ENCODE measurements at places on chromosomes 6 and 20.

DNA sequence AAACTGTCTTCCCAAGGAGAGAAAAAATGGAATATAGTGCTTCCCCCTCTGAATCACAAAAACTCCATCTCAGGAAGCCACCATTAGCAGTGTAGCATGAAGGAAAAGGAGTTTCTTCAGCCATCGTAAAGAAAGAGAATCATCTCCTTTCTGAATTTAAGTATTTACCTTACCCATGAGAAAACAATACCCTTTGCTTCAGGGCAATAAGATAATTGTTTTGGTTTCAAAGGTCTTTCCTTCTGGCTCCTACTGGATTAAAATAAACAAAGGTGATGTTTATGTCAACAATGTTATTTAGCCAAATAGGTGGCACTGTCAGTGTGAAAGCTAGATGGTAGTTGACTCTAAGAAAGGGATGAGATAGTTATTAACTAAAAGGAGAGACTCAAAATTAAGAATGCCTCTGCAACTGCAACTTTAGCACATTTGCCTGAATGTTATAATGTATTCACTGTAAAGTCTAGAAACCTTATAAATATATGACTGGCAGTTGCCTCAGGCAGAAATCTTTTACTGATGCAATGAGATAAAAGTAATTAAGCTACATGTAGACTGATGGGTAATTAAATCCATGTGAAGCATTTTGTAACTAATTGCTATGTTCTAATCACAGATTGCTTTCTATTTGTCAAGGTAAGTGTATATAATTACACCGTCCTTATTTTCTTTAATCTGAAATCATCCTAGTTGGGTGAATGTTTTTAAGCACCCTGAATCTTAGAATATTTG, 399.0 kb downstream of the CDKAL1 start:
- H3K4me1 ChIP-seq, result no peaks in the 10 kb centered on the region
- H3K4me3 ChIP-seq, result no peak overlapping the region
- no peak for DNase-seq
- H3K36me3 ChIP-seq, result no peaks in the 10 kb centered on the region
- H3K27ac ChIP-seq, result no peak overlapping the region

- peaks cover 2% of the 10 kb centered on the region for H3K27me3 ChIP-seq
- no peak for DNase-seq
- no peak overlapping the region for H3K4me3 ChIP-seq
- no peaks in the 10 kb centered on the region for H3K36me3 ChIP-seq
Observed at GRCh38 chr6:3324262-3324942, 65.7 kb downstream of the PSMG4 start.

DNA sequence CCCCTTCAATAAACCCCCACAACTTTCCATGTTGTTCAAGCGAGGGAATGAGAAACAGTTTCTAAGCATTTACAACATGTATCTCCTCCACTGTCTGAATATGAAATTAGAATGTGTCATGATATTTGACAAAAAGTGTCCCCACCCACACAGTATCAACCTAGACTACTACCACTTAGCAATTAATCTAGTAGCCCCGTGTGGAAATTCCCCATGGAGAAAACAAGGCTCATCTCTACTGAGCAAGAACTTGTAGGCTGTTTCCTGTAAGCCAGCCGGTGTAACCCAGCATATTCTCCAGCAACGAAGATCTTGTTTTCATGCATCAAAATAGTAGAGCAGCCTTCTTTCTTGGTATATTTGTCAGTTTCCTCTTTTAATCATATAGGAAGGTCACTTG, 115.0 kb downstream of the IRF4 start:
- H3K4me3 ChIP-seq, result no peak overlapping the region
- H3K27me3 ChIP-seq, result no peaks in the 10 kb centered on the region
- no peaks in the 10 kb centered on the region for H3K36me3 ChIP-seq
- no peak overlapping the region for H3K27ac ChIP-seq
- no peaks in the 10 kb centered on the region for H3K4me1 ChIP-seq
- DNase-seq, result no peak

- no peaks in the 10 kb centered on the region for H3K27me3 ChIP-seq
- H3K4me3 ChIP-seq, result no peak overlapping the region
- no peaks in the 10 kb centered on the region for H3K36me3 ChIP-seq
- H3K4me1 ChIP-seq, result no peaks in the 10 kb centered on the region
- no peak for DNase-seq
- no peak overlapping the region for H3K27ac ChIP-seq
Observed at GRCh38 chr6:14189074-14189473, 71.5 kb downstream of the CD83 start.

DNA sequence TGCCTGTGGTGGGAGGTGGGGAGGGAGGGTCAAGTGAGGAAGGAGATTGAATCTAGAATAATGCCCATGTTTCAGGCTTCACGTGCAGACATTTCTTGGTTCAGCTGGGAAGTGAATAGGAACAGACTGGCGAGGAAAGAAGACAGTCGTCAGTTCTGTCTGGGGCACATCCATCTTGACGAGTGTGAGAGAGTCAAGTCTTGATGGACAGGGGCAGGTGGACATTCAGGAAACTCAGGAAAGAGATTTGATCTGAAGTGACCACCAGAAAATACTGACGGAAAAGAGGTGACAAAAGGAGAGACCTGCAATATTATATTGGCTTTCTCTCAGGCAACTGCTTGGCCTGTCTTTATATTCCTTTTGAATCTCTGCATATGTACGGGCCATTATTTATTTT, 68.6 kb downstream of the ESR1 start:
- H3K27me3 ChIP-seq, result no peaks in the 10 kb centered on the region
- H3K4me1 ChIP-seq, result no peaks in the 10 kb centered on the region
- no peak for DNase-seq
- H3K4me3 ChIP-seq, result no peak overlapping the region

GRCh38 chr20:52047811-52048764, 143.5 kb downstream of the ZFP64 start:
- H3K36me3 ChIP-seq, result no peaks in the 10 kb centered on the region
- no peak overlapping the region for H3K4me3 ChIP-seq
- H3K27ac ChIP-seq, result no peak overlapping the region
- H3K4me1 ChIP-seq, result no peaks in the 10 kb centered on the region
- no peaks in the 10 kb centered on the region for H3K27me3 ChIP-seq

- no peaks in the 10 kb centered on the region for H3K27me3 ChIP-seq
- no peak for DNase-seq
- H3K4me3 ChIP-seq, result no peak overlapping the region
Observed at GRCh38 chr6:14077193-14077867, 40.2 kb upstream of the CD83 start.

- H3K36me3 ChIP-seq, result no peaks in the 10 kb centered on the region
- H3K4me3 ChIP-seq, result no peak overlapping the region
- no peaks in the 10 kb centered on the region for H3K4me1 ChIP-seq
- no peaks in the 10 kb centered on the region for H3K27me3 ChIP-seq
Observed at GRCh38 chr6:144714021-144714712, 429.0 kb downstream of the UTRN start.

- H3K4me1 ChIP-seq, result no peaks in the 10 kb centered on the region
- no peaks in the 10 kb centered on the region for H3K27me3 ChIP-seq
- H3K4me3 ChIP-seq, result no peak overlapping the region
- no peak overlapping the region for H3K27ac ChIP-seq
- no peak for DNase-seq
Observed at GRCh38 chr20:37461405-37461804, 59.6 kb upstream of the NNAT start.

- H3K27ac ChIP-seq, result no peak overlapping the region
- no peak for DNase-seq
Observed at GRCh38 chr20:35497780-35498189, 31.7 kb downstream of the C20orf173 start.

GRCh38 chr20:32968478-32969241, 35.6 kb downstream of the SUN5 start:
- H3K27ac ChIP-seq, result no peak overlapping the region
- H3K27me3 ChIP-seq, result no peaks in the 10 kb centered on the region
- no peak for DNase-seq

DNA sequence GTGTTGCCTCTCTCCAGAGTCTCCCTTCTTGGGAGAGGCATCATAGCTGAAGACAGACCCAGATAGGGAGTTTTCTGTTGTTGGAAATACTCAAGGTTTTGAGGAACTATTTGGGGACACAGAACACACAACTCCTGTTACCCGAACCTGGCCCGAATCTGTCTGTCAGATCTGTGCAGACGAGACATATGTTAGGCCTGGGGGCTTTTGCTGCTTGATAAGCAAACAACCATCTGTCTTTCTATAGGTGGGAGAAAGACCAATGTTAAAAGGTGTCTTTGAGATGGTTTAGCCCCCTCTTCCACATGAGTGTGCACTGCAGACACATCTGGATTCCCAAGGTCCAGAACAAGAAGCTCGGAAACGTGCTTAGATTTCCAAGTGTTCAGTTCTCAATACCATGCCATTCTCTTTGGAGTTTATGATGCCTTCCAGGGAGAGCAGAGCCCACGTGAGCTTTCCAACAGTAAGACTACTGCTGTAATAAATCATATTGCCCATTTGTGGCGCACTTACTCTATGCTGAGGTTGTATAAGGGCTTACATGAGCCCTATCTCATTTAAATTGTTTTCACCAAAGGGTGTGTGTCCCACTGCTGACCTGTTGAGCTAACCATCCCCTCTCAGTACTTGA, 3.8 kb upstream of the STX16 start:
- H3K27me3 ChIP-seq, result no peaks in the 10 kb centered on the region
- H3K4me1 ChIP-seq, result peaks cover 2% of the 10 kb centered on the region
- H3K27ac ChIP-seq, result peak overlapping the region; percentile 80
- H3K4me3 ChIP-seq, result no peak overlapping the region
- H3K36me3 ChIP-seq, result no peaks in the 10 kb centered on the region

DNA sequence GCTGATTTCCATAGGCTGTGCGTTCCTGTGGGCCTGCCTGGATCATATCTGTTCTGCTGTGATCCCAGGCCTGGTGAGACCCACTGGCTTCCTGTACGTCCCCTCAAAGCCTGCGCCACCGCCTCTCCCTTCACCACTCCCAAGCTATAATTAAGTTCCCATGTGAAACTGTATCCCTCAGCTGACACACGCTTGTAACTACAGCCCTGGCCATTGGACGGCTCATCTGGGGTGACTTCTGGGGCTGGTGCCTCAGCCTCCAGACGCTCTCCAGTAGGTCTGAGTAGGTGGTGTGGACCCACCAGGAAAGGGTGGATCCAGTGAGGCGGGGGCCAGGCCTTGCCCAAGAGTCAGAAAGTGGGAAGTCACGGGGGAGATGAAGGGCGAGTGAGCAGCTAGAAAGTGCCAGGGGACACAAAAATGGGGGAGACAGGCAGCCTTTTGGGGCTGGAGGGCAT, 21.0 kb downstream of the PPARD start:
- no peak overlapping the region for H3K4me3 ChIP-seq
- H3K36me3 ChIP-seq, result no peaks in the 10 kb centered on the region
- DNase-seq, result peak; percentile 76
- no peaks in the 10 kb centered on the region for H3K4me1 ChIP-seq
- H3K27me3 ChIP-seq, result no peaks in the 10 kb centered on the region

- no peak overlapping the region for H3K27ac ChIP-seq
- no peak for DNase-seq
- no peaks in the 10 kb centered on the region for H3K27me3 ChIP-seq
- H3K4me3 ChIP-seq, result no peak overlapping the region
- H3K4me1 ChIP-seq, result no peaks in the 10 kb centered on the region
Observed at GRCh38 chr20:49758781-49759180, 45.1 kb upstream of the B4GALT5 start.

DNA sequence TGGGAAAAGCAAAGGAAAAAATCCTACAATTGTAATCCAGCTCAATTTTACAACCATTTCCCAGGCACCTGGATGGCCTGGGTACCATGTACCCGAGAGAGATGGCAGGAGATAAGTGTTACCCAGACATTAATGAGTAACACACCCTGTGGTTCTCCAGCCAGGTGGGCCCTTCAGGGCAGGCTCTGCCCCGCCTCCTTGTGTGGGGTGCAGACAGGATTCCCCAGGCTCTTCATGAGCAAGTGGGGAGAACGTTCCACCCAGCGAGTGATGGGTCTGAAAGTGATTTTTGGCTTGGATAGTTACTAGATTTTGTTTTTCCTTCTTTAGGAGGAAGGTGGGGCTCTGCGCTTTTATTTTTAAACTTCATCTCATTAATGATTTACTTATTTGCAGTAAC, 243.9 kb downstream of the TAF4 start:
- peak; percentile 40 for DNase-seq
- H3K4me3 ChIP-seq, result no peak overlapping the region
- H3K27ac ChIP-seq, result no peak overlapping the region

GRCh38 chr20:36084897-36085613, 69.5 kb upstream of the EPB41L1 start:
- H3K27ac ChIP-seq, result peak overlapping the region; percentile 36
- no peaks in the 10 kb centered on the region for H3K4me1 ChIP-seq
- DNase-seq, result no peak
- H3K36me3 ChIP-seq, result no peaks in the 10 kb centered on the region
- no peak overlapping the region for H3K4me3 ChIP-seq

DNA sequence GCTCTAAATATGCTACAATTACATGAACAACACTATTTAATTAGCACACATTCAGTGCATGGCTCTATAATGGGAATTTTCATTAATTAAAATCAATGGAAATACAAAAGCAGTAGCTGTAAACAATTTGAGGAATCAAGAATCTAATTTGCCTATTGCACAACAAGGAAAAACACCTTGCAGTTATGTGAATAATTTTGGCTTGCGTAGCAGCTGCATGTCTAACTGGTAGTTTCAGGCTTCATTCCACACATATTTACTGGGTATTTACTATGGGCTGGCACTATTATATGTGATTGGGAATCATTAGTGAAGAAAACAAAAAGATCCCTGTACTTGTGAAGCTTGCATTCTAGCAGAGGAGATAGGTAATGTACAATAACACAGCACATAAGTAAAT, 26.4 kb downstream of the KIF6 start:
- no peak overlapping the region for H3K4me3 ChIP-seq
- H3K27ac ChIP-seq, result no peak overlapping the region
- DNase-seq, result no peak
- no peaks in the 10 kb centered on the region for H3K36me3 ChIP-seq

DNA sequence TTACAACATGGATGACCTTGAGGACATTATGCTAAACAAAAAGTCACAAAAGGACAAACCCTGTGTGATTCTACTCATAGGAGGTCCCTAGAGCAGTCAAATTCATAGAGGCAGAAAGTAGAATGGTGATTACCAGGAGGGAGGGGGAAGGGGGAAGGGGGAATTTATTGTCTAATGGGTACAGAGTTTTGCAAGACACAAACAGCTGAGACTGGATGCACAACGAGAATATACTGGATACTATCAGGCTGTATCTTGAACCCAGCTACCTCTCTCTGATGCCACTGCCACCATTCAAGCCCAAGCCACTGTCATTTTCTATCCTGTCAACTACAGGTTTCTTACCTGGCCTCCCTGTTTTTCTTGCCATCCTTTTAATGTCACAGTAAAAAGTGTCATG, 252.3 kb downstream of the ATXN1 start:
- H3K4me1 ChIP-seq, result peaks cover 13% of the 10 kb centered on the region
- DNase-seq, result no peak
- no peak overlapping the region for H3K4me3 ChIP-seq
- H3K27ac ChIP-seq, result no peak overlapping the region

Measured in kidney (tissue), 22 donors.